Left lung (tissue), 14 donors: ENCODE measurements at places on chromosomes 7 and 10. TPM values are rescaled to one million over a fixed set of nuclear protein-coding genes. Genes with fewer than 3 reads are reported as not detected.
A peak's percentile ranks its signal among the peaks of the same experiment; 100 is the strongest.

DNA sequence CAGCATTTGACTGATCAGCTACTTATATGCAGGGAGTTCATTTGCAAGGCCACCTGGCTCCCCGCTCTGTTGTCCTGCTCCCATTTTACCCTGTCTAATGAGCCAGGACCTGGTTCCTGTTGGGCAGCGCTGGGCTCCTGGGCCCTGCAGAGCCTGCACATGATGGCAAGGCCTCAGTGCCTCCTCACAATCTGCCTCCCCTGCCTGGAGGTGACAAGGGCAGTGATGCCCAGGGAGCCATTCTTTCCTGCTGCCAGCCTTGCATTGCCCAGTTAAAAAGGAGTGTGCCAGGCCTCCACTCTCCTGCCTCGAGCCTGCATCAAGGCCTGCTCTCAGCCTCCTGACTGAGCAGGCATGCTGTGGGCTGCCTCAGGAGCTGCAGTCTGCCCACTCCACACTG lies 28.5 kb downstream of the CHAT start:
- no peak overlapping the region for H3K4me3 ChIP-seq
- no peaks in the 10 kb centered on the region for H3K4me1 ChIP-seq
- DNase-seq = no peak
- no peak overlapping the region for H3K27ac ChIP-seq
- H3K27me3 ChIP-seq = peaks cover 44% of the 10 kb centered on the region

The CCL24 gene
- not detected for polyA plus RNA-seq

GRCh38 chr10:80516506-80517075 lies 21.1 kb upstream of the SH2D4B start:
- H3K4me3 ChIP-seq = no peak overlapping the region
- peak overlapping the region; percentile 3 for H3K27ac ChIP-seq
- H3K4me1 ChIP-seq = peaks cover 26% of the 10 kb centered on the region
- no peaks in the 10 kb centered on the region for H3K27me3 ChIP-seq

The ZNF783 gene
- polyA plus RNA-seq = 21.9 TPM

The LBX1 gene
- 0.33 TPM for polyA plus RNA-seq

DNA sequence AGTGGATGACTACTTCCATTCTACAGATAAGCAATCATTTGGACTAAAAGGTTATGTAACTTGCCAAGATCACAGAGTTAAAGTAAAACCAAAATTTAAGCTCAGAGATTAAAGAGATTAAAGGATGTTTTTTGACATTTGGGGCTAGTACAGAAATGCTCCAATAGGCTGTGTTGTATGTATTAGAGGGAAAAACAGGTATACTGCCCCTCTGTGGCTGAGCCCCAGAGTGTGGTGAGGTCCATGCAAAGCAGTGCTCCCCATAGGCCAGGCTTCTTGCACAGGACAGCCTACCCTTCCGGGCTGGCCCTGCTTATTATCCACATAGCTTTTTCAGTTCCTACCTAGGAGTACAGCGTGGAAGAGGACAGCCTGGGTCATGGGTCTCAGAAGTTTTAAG lies 322.8 kb downstream of the POM121L12 start:
- DNase-seq = no peak
- H3K4me1 ChIP-seq = no peaks in the 10 kb centered on the region
- H3K27me3 ChIP-seq = no peaks in the 10 kb centered on the region
- no peak overlapping the region for H3K4me3 ChIP-seq
- no peaks in the 10 kb centered on the region for H3K36me3 ChIP-seq
- no peak overlapping the region for H3K27ac ChIP-seq

The OPTN gene
- polyA plus RNA-seq = 37.2 TPM

DNA sequence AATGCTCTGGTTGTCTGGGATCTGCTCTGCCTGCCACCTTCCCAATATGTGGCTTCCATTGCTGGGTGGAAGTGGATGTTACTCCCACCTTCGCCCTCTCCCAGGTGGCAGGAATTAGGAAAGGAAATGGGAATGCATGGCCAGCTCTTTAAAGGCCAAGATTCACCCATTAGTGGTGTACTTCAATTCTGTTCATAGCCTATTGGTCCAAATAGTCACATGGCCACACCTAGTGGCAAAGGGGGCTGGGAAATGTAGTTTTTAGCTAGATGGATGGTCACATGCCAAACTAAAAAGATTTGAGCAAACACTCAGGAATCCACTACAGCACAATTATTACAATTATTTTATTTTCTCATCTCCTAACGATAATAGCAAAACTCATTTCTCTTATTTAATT lies 135.1 kb downstream of the NPY start:
- no peak overlapping the region for H3K4me3 ChIP-seq
- no peak for DNase-seq
- no peaks in the 10 kb centered on the region for H3K27me3 ChIP-seq
